Neural progenitor cell (in vitro differentiated cells): ENCODE measurements at places on chromosomes 2 and 18.

- no peaks in the 10 kb centered on the region for H3K27me3 ChIP-seq
- peaks cover 6% of the 10 kb centered on the region for H3K4me1 ChIP-seq
- H3K36me3 ChIP-seq: no peaks in the 10 kb centered on the region
- no peak overlapping the region for H3K27ac ChIP-seq
- no peak for DNase-seq
Measured at GRCh38 chr2:5392658-5393057, 299.5 kb upstream of the SOX11 start.

DNA sequence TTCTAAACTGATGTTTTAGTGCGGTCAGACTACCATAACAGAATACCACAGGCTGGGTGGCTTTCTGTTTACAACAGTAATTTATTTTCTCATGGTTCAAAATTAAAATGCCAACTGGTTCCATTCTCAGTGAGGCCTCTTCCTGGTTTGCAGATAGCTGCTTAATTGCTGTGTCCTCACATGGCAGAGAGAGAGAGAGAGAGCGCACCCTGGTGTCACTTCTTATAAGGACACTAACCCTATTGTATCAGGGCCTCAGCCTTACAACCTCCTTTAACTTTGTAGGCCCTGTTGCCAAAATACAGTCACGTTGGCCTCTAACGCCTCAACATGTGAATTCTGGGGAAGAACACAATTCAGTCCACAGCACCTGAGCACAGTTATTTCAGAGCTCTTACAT lies 37.5 kb upstream of the ZNF385B start:
- H3K36me3 ChIP-seq: no peaks in the 10 kb centered on the region
- H3K27me3 ChIP-seq: no peaks in the 10 kb centered on the region
- peak; percentile 73 for DNase-seq

- DNase-seq: no peak
- no peaks in the 10 kb centered on the region for H3K27me3 ChIP-seq
- H3K36me3 ChIP-seq: no peaks in the 10 kb centered on the region
- H3K27ac ChIP-seq: no peak overlapping the region
- H3K4me1 ChIP-seq: peaks cover 6% of the 10 kb centered on the region
- H3K4me3 ChIP-seq: no peak overlapping the region
Measured at GRCh38 chr2:203579730-203580129, 44.6 kb upstream of the RAPH1 start.

DNA sequence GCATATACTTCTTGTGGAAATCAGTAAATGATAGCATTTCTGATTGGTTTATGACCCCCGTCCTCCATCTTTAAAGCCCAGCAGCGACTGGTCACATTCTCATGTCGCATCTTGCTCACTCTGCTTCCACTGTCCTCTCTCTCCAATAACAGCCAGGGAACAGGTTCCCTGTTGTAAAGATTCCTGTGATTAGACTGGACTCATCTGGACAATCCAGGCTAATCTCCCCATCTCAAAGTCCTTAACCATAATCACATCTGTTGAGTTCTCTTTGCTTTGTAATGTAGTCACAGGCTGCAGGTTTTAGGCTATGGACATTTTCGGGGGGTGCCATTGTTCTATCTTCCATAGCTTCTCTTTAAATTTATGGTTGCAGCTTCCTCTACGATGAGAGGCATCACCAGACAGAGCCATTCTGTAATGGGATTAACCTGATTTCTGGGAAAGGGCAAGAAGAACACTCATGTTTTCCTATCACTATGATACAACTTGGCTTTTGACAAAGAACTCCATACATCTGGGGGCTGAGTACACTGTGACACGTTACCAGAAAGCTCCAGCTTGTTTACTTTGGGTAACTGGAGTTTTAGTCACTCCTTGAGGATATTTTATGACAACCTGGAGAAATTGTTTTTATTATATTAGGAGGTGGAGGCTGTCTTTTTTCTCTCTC lies 159.0 kb downstream of the NYAP2 start:
- no peaks in the 10 kb centered on the region for H3K36me3 ChIP-seq
- no peak for DNase-seq
- H3K4me1 ChIP-seq: peaks cover 4% of the 10 kb centered on the region
- no peaks in the 10 kb centered on the region for H3K27me3 ChIP-seq
- H3K27ac ChIP-seq: no peak overlapping the region

- no peak overlapping the region for H3K4me3 ChIP-seq
- no peaks in the 10 kb centered on the region for H3K27me3 ChIP-seq
- H3K36me3 ChIP-seq: no peaks in the 10 kb centered on the region
- no peak overlapping the region for H3K27ac ChIP-seq
Measured at GRCh38 chr18:63427558-63427957, 5.3 kb upstream of the VPS4B start.

DNA sequence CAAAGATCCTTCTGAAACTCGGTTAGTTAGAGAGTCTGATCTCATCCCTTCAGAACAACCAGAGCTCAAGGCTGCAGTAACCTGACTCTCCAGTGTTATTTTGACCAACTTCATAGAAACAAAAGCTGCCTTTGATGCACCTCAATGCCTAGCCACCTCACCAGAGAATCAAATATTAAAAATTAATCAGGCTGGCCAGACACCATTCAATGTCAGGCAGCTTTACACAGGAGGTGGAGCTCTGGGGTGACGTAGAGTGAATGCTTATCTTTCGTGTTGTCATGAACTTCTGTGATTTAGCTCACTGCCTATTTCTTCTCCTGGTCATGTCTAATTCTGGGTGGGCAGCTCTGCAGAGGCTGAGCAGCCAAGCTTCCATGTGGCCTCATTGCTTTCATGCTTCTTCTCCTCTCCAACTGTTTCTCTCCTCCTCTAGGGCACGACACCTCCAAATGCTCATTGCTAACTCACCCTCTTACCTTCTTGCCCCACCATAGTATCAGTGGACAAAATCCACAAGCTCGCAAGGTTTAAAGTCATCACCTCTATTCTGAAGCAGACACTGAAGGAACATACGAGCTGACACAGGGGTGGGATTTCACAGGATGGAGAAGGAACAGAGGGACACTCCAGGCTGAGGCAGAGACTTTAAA lies 39.4 kb downstream of the AAK1 start:
- DNase-seq: no peak
- no peaks in the 10 kb centered on the region for H3K36me3 ChIP-seq
- no peak overlapping the region for H3K27ac ChIP-seq
- no peaks in the 10 kb centered on the region for H3K27me3 ChIP-seq

DNA sequence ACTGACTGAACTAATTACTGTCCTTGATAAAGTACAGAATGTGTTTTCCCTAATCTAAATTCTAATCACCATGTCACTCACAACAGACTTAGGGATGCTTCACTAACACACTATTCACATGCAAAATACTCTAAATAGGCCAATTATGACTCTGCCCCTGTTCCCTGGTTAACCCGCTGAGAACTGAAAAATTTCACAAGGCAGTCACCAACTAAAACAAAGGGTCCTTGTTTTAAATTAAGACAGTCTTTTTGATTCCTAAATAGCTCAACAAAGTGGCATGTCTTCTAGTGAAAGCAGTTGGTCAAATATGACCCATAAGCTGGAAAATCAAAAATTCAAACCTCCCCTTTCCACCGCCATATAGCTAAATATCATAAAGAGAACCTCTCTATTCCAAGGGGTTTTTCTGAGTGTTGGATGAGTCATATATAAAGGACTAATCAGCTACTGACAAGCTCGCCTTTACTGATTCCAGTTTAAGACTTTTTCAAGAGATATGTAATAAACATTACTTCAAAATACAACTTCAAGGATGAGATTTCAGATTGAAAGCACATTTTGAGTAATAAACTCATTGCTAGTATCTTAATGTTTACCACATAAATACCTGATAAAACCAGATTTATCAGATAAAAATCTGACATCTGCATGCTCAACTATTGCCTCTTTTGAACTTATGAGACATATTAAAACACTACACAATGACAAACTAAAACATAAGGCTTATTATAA lies 235.8 kb downstream of the TCF4 start:
- peak overlapping the region; percentile 29 for H3K4me3 ChIP-seq
- peak; percentile 70 for DNase-seq
- peaks cover 73% of the 10 kb centered on the region for H3K4me1 ChIP-seq
- no peaks in the 10 kb centered on the region for H3K36me3 ChIP-seq
- H3K27me3 ChIP-seq: no peaks in the 10 kb centered on the region
- peak overlapping the region; percentile 76 for H3K27ac ChIP-seq

DNA sequence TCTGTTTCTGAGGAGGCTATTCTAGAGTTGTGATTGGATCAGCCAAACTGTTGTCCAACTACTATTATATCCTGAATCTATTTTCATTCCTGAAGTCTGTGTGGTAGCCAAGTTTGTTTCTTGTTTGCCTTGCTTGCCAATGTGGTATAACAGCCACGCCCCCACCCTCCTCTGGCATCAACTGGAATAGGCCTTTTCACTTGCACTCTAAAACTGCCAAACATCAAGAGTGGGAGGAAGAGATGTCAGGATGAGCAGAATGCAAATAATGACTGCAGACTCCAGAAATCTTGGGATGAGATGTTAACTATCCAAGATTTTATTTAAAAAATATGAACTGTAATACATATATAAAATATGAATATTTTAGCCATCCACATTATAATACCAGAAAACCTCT lies 246.1 kb downstream of the NRXN1 start:
- no peak overlapping the region for H3K27ac ChIP-seq
- no peaks in the 10 kb centered on the region for H3K36me3 ChIP-seq
- H3K4me3 ChIP-seq: no peak overlapping the region
- no peaks in the 10 kb centered on the region for H3K4me1 ChIP-seq
- DNase-seq: no peak
- no peaks in the 10 kb centered on the region for H3K27me3 ChIP-seq

DNA sequence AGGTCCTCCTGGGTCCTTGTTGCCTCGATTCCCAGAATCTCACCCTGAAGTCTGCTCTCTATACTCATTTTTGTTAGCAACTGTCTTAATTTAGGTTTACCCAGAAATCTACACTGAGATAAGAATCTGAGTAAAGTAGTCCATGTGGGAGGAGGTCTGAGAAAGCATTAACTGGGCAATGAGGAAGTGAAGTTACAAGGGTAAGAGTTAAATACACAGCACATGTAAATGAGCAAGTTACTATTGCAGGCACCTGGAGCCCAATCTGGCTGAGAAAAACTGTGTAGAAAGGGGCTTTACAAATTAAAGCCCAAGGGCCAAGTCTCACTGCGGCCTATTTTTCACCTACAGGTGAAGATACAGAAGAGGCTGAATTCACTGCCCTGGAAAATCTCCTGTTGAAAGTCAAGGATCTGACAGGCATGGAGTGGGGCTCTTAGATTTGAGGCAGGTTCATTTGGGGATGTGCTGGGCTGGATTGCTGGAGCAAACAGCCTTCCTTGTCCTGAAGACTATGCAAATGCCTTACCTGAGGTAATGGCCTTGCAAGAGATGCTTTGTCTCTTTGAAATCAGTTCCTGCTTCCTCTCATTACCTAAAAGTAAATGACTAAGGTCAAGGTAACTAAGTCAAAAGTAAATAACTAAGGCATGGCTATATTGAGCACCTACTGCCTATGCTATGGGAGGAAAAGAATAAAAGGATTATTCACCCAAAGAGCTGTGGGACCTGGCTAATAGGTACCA lies 84.4 kb upstream of the DYNAP start:
- no peaks in the 10 kb centered on the region for H3K4me1 ChIP-seq
- H3K27ac ChIP-seq: no peak overlapping the region
- no peaks in the 10 kb centered on the region for H3K27me3 ChIP-seq
- H3K4me3 ChIP-seq: no peak overlapping the region
- H3K36me3 ChIP-seq: no peaks in the 10 kb centered on the region
- DNase-seq: no peak
